Hematopoietic multipotent progenitor cell treated with erythropoietin and hydrocortisone succinate and interleukin-3 and kit ligand, for 17 days (in vitro differentiated cells): ENCODE measurements at places on chromosomes 5 and 9.

- DNase-seq, result no peak
These were observed 12.5 kb downstream of the STC2 start for GRCh38 chr5:173315495-173316338.

DNA sequence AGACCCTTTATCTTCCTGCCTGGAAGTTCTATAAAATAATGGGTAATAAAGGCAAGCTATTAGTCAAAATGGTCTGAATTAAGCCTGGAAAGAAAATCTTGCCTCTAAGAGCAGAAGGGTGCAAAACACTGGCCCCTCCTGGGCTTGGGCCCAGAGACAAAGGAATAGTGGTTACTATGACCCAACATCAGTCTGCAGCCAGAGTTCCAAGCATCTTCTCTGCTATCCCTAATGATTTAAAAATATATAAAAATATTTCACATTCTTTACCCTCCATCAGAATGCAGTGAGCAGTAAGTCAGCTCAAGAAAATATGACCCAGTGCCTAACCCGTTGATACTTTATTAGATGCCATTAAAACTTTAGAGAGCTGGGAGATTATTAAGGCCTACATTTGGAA lies 14.7 kb downstream of the TNFAIP8 start:
- DNase-seq, result no peak

GRCh38 chr5:10511741-10512640 lies 51.9 kb upstream of the ANKRD33B start:
- DNase-seq, result no peak

DNA sequence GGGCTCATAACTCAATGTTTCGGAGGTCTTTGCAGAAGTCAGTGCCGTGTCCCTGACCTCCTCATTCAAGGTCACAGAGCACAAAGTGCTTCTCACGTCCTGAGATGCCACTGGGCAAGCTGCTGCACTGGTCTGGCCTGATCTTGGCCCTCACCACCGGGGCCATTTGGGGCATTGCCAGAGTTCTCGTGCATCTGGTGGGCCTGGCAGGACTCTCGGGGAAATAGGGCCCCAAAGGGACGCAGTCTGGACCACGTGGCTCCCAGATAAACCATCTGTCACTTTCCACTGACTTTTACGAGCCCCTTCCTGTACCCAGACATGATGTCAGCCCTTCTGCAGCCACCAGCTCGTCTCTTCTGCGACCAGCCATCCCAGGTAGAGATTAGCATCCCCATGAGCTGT lies 54.8 kb downstream of the HRH2 start:
- no peak for DNase-seq

DNA sequence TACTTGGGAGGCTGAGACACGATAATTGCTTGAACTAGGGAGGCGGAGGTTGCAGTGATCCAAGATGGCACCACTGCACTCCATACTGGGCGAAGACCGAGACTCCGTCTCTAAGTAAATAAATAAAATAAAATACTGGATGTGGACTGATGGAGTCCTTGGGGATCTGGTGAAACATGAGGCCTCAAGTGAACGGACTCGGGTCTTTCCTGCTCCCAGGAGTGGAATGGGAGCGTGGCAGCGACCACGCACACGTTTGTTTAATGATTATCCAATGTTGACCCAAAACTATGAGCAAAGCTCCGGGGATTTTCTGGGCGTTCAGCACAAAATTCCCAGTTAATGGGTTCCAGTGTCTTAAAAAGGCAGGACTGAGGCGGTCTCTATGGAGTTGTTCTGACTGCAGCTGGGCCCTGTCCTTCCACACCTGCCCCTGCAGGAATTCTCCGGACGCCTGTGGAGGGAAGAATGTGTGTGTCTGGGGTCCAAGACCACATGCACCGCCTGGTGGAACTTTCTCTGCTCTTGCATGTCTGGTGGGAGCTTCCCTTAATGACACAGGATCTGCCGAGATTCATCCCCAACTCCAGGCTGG lies 26.6 kb downstream of the NEK6 start:
- DNase-seq, result no peak

GRCh38 chr9:126722922-126723806 lies 81.7 kb upstream of the ZBTB43 start:
- DNase-seq, result no peak

- no peak for DNase-seq
These were observed 10.9 kb upstream of the MAST4 start for GRCh38 chr5:66585291-66585690.

- no peak for DNase-seq
These were observed 43.0 kb upstream of the ELOVL7 start for GRCh38 chr5:60887096-60887495.

GRCh38 chr5:107247427-107247826 lies 423.3 kb downstream of the EFNA5 start:
- DNase-seq, result no peak

GRCh38 chr5:13382232-13382631 lies 562.3 kb downstream of the DNAH5 start:
- no peak for DNase-seq

- DNase-seq, result no peak
These were observed 70.9 kb upstream of the ZNF169 start for GRCh38 chr9:94188246-94188645.

DNA sequence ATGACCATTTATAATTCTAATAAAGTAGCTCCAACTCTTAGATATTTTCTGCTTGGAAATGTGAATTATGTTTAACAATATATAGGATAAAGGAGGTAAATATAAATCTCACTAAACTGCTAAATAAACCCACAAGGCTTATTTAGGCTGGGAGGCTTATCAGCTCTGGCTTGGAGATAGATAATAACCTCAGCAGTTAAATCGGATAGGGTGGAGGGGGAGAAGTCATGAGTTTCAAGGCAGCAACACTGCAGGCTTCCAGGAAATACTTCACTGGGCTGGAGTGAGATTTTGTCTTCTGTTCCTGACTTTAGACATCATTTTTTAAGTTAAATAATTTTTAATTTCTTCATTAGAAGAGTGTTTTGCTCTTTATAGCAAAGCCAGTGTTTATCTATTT lies 80.0 kb upstream of the ITGA2 start:
- DNase-seq, result no peak

DNA sequence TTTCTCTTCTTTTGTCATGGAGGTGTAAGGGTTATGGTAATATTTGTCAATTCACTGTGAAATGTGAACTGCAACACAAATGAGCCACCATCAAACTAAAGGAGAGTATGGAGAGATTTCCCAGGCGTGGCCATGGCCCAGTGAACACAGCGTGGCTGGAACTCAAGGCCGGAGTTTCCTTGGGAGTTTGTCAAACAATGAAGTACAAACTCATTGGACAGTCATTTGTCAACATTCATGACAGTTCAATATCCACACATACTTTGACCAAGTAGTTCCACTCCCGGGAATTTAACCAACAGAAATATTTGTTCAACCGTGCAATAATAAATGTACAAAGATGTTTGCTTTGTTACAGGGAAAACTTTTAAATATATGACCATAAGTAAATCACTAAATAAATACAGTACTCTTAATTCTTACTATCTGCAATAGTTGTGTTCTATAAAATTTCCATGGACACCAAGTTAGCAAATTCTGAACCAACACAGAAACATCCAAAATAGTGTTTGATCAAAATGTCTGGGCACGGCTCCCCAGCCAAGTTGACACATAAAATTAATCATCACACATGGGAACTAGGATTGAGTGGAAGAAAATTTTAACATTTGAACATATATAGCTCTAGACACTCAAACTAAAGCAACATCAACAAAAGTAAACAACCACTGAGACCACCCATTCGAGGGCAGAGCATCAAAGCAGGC lies 87.1 kb downstream of the DIRAS2 start:
- DNase-seq, result no peak

DNA sequence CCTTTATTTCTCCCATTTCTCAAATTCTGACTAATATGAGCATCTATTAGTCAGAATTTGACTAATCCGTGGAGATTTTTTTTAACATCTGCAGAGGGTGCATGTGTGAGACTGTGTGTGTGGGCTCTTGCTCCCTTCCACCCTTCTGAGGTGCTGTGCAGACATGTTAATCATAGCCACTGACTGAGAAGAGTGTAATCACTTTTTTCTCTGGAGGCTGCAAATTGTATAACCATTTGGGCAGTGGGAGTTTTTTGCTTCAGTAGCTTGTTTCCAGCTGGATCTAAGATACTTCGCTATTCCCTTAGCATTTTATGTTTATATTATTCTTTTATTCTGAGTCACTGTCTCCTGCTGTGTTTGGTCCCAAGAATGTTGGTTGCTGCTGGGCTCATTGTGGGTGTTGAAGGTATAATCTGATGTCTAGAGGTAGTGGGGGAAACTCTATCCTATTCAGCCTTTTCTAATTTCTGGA lies 66.2 kb downstream of the ARHGEF28 start:
- no peak for DNase-seq

- DNase-seq, result no peak
These were observed 165.6 kb downstream of the PALM2AKAP2 start for GRCh38 chr9:109945573-109945972.

- DNase-seq, result no peak
These were observed 739 bp downstream of the CARD9 start for GRCh38 chr9:136372561-136373299.

- no peak for DNase-seq
These were observed 77.0 kb upstream of the DAP start for GRCh38 chr5:10838038-10838437.

GRCh38 chr9:87211669-87212068 lies 264.4 kb upstream of the GAS1 start:
- DNase-seq, result no peak

DNA sequence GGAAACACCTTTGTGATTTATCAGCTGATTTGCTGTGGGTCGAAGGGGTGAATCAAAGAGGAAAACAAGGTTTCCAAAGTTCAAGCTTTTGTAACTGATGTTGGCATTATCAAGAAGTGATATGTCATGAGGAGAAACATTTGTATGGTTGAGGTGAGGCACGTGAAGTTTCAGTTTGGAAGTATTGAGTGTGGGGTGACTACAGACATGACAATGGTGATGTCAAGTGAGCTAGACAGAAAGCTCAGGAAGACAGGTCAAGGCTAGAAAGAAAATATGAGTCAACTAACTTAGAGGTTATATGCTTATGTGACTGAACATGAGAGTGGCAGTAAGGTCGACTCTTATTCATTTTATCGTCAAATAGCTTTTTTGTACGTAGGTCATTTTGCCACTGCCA lies 99.1 kb downstream of the RAB3C start:
- DNase-seq, result no peak

GRCh38 chr9:79408200-79408599 lies 163.6 kb upstream of the TLE4 start:
- no peak for DNase-seq

- no peak for DNase-seq
These were observed 18.6 kb downstream of the DIMT1 start for GRCh38 chr5:62385131-62385530.

DNA sequence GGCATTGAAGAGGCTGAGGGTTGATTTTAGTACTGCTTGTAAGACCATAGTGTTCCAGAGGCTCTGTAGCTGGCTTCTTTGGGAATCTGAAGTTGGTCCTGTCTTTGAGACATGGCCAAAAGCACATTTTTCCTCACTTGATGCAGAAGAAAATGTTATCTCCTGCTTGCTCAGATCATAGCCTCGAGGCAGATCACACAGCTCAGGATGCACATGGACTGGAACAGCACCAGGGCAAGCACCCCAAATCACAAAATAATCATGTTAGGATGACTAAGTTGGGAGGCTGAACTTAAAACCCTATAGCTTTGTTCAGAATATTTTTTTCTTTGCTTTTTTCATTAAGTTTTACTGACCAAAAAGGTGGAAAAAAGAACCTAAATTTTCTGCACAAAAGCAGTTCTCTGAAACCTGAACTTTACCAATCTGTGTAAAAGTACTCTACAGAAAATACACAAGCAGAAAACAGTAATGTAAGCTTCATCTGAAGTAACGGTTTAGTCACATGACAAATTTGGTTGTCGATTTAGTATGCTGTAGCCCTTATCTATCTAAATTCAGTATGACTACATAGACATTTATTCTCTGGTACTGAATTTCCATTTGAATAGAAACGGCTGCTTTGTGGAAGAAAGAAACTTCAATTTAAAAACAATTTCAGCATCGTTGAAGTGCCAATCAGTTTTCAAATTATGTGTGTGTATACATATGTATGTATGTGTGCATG lies 3.4 kb downstream of the KLHL9 start:
- no peak for DNase-seq

- DNase-seq, result no peak
These were observed 56.7 kb downstream of the ROPN1L start for GRCh38 chr5:10498350-10498749.

DNA sequence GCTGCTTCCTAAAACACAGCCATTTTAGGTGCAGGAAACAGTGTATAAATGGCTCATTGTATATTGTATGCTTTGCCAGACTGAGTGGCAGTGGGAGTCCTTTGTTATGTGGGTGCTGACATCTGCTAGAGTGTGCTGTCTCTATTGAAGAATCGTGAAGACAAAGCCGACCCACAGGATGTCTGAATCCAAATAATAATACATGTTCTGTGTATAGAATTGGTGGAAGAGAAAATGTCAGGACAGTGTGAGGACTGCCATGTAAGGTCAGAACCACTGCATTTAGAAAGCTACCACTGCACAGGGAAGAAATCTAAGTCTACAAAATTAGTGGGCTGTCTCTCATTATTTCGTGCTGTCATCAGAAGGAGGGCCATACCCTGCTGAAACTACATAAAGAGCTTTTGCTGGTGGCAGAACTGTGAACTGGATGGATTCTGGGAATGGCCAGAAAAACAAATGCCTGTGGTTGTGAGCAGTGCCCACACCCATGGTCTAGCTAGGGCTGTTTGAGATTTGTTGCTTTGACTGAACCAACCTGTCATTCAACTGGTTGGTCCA lies 2.5 kb downstream of the IL7R start:
- no peak for DNase-seq

DNA sequence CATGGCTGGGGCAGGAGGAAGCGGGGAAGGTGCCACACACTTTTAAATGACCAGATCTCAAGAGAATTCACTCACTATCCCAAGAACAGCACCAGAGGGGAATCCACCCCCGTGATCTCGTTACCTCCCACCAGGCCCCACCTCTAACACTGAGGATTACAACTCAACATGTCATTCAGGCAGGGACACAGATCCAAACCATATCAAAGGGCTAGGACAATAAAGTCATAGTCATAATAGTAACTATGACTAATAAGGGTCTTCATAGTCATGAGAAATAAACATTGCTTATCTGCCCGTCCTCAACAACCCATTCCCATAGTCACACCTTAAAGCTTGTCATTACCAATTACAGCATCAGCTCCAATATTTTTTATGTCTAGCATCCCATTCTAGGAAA lies 65.3 kb upstream of the SMC2 start:
- DNase-seq, result no peak

DNA sequence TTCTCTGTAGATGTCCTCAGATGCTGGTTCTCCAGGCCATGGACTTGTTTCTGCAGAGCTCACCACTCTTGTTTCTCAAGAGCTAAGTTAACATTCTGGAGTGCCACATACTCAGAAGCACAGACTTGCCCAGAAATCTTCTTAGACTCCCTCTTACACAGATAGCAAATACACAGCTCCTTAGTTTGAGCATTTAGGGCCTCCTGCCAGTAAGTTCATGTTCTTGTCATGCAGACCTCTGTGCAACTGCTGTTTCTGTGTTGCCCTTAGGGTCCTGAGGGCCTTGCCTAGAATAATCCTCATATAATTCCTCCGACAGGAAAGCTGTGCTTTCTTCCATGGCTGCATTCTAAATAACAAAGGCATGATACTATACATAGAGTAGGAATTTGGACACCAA lies 1.3 kb upstream of the PTPDC1 start:
- no peak for DNase-seq

- DNase-seq, result no peak
These were observed 27.4 kb downstream of the SRD5A1 start for GRCh38 chr5:6660688-6661087.
